ENCODE measurements at places on chromosomes 7 and 10. TPM values are rescaled to one million over a fixed set of nuclear protein-coding genes. Genes with fewer than 3 reads are reported as not detected.

The PKD2L1 gene
- 0.06 TPM for polyA plus RNA-seq

- H3K36me3 ChIP-seq: no peaks in the 10 kb centered on the region
- no peak for DNase-seq
- H3K4me3 ChIP-seq: no peak overlapping the region
- H3K27ac ChIP-seq: no peak overlapping the region
- H3K4me1 ChIP-seq: no peaks in the 10 kb centered on the region
- no peaks in the 10 kb centered on the region for H3K27me3 ChIP-seq
Observed at GRCh38 chr10:123869020-123869414, 22.6 kb downstream of the CPXM2 start.

- no peak for DNase-seq
- H3K27me3 ChIP-seq: no peaks in the 10 kb centered on the region
- no peak overlapping the region for H3K27ac ChIP-seq
Observed at GRCh38 chr10:96153070-96153469, 23.0 kb downstream of the ZNF518A start.

The CFTR gene
- 1.6 TPM for polyA plus RNA-seq

DNA sequence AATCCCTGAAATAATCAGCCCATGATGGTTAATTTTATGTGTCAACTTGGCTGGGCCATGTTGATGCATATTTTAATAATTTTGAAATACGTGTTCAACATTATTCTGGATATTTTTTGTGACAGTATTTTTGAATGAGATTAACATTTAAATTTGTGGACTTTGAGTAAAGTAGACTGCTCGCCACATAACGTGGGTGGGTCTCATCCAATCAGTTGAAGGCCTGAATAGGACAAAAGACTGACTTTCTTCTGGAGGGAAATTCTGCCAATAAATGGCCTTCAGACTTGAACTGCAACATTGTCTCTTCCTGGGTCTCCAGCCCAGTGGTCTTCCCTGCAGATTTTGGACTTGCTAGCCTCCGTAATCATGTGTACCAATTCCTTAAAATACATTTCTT lies 53.6 kb upstream of the BICC1 start:
- H3K4me1 ChIP-seq: no peaks in the 10 kb centered on the region
- no peaks in the 10 kb centered on the region for H3K36me3 ChIP-seq
- no peak overlapping the region for H3K27ac ChIP-seq
- H3K4me3 ChIP-seq: no peak overlapping the region

DNA sequence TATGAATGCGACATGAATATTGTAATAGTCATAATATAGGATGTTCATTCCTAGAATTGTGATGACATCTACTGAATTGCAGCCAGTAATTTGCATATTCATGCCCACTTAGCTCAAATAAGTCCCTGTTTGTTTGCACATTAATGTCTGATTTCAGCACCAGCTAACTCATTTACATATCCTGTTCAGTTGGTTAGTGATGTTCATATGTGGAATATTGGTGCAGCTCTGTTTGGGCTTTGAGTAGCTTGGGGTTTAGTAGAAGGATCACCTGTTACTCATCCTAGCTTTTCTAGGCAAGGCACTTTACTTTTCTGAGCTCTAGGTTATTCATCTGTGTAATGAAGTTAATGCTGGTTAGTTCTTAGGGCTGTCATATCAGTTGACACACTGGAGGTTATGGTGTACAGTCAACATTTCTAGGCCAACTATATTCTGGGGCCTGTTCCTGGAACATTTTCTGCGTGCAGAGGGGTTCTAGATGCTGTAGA lies 238.4 kb downstream of the EXOC4 start:
- H3K27me3 ChIP-seq: no peaks in the 10 kb centered on the region
- DNase-seq: no peak
- no peaks in the 10 kb centered on the region for H3K36me3 ChIP-seq
- no peaks in the 10 kb centered on the region for H3K4me1 ChIP-seq
- H3K4me3 ChIP-seq: no peak overlapping the region
- H3K27ac ChIP-seq: no peak overlapping the region

The MINDY4 gene
- polyA plus RNA-seq: 1.9 TPM

The DMBT1 gene
- 0.03 TPM for polyA plus RNA-seq

The LRIT1 gene
- polyA plus RNA-seq: not detected

DNA sequence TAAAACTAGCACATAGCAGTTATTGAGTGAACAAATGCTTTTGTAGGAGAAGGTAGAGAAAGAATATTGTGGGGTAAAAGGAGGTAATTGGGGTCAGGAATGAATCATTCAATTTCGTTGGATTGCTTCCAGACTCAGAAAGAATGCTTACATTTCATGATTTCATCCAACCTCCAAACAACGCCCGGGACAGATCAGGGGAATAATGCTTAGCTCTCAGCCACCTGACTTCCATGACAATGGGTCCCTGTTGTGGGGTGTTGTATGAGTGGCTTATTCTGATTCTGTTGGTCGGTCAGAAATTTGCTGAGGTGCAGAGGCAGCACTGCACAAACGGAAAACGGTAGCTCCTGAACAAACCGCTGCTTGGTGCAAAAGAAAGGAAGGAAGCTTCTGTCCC lies 24.0 kb upstream of the INPP5F start:
- no peaks in the 10 kb centered on the region for H3K4me1 ChIP-seq
- no peak for DNase-seq
- no peaks in the 10 kb centered on the region for H3K36me3 ChIP-seq
- no peak overlapping the region for H3K27ac ChIP-seq

The MYOZ1 gene
- 0.14 TPM for polyA plus RNA-seq

DNA sequence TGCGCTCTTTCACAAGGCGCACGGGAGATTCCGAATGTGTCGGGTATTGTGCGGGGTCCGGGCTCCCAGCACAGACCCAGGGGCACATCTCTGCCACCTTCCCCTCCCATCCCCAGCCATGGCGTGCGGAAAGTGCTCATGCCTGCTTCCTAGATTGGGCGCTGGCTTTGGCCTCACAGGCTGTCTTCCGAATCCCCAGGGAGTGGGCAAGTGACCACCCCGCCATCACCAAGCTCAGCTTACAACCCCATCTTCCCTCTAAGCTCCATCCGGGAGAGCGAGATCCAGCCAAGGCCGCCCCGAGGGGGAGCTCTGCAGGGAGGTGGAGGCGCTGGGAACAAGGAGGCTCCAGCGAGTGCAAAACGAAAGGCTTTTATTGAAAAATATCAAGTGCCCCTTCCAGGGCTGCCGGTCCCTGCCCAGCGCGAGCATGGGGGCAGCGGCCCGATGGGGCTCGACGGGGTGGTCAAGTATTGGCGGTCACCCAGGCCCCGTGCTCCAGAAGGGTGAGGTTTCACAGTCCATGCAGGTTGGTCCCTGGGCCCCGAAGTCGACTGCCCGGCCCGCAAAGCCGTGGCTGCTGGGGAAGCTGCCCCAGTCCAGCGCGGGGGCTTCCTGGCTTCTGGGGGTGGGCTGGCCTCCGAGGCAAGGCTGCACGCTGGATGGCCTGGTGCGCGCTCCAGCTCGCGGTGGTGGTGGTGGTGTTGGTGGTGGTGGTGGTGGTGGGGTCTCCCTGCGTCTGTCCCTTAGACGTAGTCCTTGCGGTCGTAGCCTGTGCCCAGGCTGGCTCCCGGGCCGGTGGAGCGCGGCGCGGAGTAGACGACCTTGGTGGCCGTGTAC lies 1.2 kb downstream of the CLDN3 start:
- H3K4me3 ChIP-seq: peak overlapping the region; percentile 81
- no peak for DNase-seq
- peaks cover 28% of the 10 kb centered on the region for H3K4me1 ChIP-seq
- H3K36me3 ChIP-seq: no peaks in the 10 kb centered on the region
- H3K27ac ChIP-seq: peak overlapping the region; percentile 91
- H3K27me3 ChIP-seq: no peaks in the 10 kb centered on the region
